Stimulated activated CD4-positive, alpha-beta T cell treated with anti-CD3 and anti-CD28 coated beads, Interleukin-1b, Interleukin-23, amount 100 ng/mL, for 48 hours (primary cell): ENCODE measurements at places on chromosomes 6 and 20.

- DNase-seq: no peak
These were observed 140.5 kb downstream of the TFAP2B start for GRCh38 chr6:50959081-50959641.

DNA sequence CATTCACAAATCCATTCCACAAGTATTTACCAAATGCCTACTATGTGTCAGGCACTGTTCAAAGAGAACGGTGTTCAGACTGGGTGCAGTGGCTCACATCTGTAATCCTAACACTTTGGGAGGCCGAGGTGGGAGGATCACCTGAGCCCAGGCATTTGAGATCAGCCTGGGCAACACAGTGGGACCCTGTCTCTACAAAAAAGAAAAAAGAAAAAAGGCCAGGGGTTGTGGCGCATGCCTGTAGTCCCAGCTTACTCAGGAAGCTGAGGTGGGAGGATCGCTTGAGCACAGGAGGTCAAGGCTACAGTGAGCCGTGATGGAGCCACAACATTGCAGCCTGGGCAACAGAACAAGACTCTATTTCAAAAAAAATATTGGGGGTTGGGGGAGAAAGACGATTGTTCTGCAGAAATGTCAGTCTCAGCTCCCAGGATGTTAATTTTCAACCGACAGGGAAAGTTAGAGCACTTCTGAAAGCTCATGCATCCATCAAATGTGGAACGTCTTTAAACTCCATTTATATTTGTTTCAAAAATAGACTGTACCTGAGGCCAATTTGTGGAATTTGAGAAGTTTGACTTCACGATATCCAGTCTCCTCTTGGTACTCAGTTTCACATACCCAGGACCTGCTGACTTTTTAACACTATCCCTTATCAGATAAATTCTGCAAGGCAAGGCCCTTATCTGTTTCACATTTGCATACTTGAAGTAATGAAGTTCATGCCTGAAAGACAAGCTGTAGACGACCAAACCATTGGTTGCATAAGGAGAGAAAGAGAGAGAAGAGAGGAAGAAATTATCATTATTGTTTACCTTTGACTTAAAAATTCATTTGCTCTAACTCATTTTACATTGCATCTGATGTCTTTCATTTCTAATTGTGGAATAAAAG lies 14.8 kb upstream of the BTN3A2 start:
- DNase-seq: no peak

DNA sequence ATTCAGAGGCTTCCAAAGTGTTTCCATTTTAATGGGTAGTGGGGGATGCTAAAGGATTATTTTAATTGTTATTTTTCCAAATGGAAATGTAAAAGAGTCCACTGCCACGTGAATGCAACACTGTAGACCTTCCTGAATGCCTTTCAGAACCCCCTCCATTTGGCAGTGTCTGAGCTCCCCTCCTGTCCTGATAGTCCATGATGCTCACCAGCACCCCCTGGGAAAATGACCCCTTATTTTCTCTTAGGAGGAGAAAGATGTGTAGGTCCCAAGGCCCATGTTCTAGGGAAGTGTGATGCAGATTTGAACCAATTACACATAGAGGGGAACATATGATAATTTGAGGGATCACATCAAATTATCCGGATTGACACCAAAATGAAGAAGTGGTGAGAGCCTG lies 46.8 kb upstream of the SH3BGRL2 start:
- no peak for DNase-seq

DNA sequence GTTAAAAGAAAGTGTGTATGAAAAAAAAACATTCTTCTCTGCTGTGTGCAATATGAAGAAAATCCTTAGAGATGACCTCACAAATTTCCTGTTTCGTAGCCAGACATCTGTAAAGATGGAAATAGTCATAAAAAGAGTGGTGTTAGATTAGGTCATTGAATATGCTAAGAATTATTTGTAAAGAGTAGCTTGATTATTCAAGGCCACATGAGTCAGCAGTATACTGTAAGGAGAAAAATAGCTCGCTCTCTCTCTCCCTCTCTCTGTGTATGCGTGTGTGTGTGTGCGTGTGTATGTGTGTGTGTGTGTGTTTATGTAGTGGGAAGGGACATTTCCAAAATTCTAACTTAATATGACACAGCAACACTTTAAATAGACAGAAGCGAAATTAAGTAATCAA lies 78.8 kb downstream of the PTCHD4 start:
- DNase-seq: no peak
